Eye (tissue), 1 donor: ENCODE measurements at places on chromosomes 3 and 15.
A peak's percentile ranks its signal among the peaks of the same experiment; 100 is the strongest.

- no peak for DNase-seq
Measured at GRCh38 chr15:74376825-74377581, 9.6 kb upstream of the CYP11A1 start.

DNA sequence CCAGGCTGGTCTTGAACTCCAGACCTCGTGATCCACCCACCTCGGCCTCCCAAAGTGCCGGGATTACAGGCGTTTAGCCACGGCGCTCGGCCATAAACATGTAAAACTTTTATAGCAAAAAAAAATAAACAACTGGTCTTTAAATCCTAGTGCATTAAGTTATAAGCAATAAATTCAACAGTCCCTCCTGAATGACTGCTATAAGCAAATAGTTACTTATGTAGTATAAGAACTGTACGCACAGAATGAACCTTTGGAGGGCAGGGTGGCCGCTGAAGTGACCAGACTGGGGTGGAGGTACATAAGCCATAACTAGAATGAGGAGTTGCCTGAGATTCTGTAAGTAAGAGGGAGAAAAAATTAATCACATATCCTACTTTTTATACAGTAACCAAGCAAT is 12.6 kb downstream of the CCDC14 start:
- no peak for DNase-seq

DNA sequence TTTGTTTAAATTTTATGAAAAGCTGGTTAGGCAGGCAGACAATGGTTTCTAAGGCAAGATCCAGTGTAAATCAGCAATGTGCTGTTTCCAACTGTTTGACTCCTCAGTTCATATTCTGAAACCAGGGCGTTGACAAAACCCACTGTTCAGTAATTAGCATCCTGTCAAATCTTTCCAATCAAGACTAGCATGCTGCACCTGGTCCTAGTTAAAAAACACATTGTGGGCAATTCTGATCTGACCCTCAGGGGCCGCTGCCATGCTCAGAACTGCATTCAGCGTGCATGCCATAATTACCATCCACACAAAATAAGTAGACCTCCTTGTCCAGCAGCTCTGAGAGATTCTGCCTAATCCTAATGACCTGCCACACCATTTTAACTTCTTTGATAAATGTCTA is 20.9 kb upstream of the RBP1 start:
- peak; percentile 81 for DNase-seq

GRCh38 chr3:102037209-102037608 is 187.9 kb downstream of the NFKBIZ start:
- peak; percentile 4 for DNase-seq

DNA sequence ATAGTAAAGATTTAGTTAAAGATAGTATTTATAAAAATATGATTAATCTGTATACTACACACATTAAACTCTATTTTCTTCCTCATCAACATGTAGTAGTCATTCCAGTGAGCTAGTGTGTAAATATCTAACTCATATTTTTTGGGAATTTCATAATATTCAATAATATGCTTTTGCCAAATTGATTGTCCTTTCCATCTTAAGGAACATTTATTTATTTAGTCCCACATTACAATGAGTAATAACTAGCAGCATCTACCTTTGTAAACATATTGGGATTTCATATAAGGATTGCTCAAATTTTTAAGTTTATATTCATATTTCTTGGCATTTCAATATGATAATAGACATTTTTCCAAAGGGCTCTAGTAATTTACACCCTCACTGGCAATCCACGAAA is 53.9 kb upstream of the GOLGA8B start:
- no peak for DNase-seq

DNA sequence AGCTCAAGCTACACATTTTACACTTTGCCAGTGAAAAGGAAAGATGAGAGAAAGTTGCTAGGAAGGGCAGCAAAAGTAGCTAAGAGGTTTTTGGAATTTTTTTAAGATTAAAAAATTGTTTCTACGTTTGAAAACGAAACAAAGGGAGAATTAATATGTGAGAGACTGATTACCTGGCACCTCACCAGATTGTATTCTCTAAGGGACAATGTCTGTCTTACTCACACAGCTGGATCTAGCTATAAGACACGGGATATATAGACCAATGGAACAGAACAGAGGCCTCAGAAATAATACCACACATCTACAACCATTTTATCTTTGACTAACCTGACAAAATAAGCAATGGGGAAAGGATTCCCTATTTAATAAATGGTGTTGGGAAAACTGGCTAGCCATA is 9.5 kb upstream of the KBTBD12 start:
- DNase-seq, result no peak

- no peak for DNase-seq
Measured at GRCh38 chr3:72322264-72322976, 525.8 kb downstream of the SHQ1 start.

GRCh38 chr3:68017069-68017468 is 362.7 kb upstream of the SUCLG2 start:
- DNase-seq, result no peak

DNA sequence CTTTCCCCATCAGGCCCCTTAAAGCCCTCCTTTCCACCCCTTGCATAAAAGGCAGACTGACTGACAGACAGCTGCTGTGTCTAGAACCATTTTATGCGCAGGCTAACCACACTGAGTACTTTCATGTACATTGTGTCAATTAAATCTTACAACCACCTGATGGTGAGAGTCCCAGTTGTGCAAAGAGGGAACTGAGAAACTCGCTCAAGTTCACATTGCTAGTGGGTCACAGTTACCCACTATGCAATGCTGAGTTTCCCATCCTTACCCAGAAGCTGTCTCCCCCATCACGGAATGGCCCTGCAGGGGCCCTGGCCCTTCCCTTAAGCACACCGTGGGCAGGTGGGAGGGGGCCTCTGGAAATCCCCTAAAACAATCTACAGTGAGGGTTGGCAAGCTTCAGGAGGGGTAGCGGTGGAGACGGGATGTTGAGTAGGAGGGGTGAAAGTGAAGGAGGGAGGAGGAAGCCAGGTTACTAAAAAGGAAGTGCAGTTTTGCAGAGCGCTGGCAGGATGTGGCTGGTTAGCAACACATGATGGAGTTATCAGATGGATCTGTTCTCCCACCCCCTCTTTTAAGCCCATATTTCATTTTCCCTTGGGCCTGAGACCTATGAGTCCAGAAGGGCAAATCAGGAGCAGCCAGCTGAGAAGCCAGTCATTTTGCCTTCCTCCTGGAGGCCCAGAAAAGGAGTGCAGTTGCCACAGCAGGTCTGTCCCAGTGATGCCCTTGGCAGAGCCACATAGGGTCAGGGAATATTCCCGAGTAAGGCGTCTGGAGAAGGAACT is 30.0 kb downstream of the STARD5 start:
- DNase-seq, result no peak

DNA sequence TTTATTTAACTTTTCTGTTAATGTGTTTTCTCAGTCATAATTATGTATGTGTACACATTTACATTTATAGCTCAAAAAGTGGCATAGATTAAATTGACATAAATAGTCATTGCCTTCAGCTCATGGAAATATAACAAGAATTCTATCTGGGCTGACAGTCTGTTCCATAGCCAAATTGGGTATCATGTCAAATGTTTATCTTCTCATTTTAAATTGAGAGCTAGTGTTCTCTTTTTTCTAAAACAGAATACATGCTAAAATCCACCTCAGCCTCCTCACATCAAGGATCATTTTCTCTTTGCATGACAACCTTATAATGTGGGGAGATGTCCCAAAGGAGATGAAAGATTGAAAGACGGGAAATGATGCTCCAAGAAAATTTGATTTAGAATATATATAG is 144.1 kb upstream of the BCHE start:
- DNase-seq, result no peak

GRCh38 chr3:53101956-53102355 is 28.3 kb downstream of the RFT1 start:
- no peak for DNase-seq

DNA sequence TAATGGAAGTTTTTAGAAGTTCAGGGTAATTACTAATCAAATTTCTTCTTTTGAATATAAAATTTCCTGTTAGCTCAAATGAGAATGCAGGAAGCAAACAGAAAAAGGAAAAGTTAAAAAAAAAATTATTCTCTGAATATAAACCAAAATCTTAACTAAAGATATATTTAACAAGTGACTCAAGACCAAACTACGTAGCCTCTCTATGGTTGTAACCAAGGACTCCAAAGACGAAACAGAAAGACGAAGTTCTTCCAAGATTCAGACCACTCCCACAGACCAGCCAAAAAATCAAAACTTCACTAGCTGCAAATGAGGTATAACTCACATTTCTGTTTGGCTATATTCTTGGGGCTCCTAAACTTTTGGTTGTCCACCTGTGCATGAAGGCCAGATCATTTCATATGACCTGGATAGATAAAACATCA is 846.5 kb upstream of the ALCAM start:
- no peak for DNase-seq

GRCh38 chr3:189490337-189490736 is 140.9 kb upstream of the TP63 start:
- no peak for DNase-seq

DNA sequence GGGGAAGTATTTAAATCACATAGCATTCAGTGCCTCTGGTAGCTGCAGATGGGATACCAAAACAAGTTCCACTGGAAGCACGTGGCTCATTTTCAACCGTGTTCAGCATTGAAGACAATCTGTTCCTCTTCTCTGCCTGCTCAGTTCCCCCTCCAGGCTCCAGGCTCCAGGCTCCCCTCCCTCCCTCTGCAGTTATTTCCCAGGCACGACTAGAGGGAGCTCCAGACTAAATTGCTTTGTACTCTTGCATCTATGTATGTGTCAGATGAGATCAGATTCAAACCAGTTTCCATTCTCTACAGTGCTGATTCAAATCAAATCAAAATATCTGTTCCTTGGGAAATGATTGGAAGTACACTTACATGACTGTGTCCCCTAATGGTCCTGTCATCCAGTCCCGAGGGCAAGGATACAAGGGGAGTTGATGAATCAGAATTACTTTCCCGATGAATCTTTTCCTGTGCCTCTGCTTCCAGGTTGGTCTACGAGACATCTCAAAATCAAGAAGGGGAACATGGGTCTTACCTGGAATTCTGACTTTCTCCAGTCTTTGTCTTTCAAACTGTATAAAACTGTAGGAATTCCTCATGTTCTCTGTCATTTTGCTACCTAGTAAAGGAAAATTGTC is 600.5 kb downstream of the EDEM1 start:
- peak; percentile 90 for DNase-seq

DNA sequence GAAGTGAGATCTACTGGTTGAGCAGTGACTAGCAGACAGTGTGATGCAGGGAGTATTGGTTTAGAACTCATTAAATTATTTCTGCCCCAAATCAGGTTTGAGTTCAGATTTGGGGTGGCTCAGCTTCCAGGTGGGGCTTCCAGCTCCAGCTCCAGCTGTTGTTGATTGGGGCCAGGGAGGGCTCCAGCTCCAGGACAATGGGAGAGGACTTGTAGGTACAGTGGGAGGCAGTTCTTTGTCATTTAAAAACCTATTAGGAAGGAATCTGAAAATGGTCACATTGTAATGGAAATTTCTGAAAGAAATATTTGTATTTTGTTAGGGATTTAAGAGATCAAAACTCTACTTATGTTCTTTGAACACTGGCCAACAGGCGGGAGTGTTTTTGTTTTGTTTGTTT is 97.0 kb downstream of the FNDC3B start:
- no peak for DNase-seq

DNA sequence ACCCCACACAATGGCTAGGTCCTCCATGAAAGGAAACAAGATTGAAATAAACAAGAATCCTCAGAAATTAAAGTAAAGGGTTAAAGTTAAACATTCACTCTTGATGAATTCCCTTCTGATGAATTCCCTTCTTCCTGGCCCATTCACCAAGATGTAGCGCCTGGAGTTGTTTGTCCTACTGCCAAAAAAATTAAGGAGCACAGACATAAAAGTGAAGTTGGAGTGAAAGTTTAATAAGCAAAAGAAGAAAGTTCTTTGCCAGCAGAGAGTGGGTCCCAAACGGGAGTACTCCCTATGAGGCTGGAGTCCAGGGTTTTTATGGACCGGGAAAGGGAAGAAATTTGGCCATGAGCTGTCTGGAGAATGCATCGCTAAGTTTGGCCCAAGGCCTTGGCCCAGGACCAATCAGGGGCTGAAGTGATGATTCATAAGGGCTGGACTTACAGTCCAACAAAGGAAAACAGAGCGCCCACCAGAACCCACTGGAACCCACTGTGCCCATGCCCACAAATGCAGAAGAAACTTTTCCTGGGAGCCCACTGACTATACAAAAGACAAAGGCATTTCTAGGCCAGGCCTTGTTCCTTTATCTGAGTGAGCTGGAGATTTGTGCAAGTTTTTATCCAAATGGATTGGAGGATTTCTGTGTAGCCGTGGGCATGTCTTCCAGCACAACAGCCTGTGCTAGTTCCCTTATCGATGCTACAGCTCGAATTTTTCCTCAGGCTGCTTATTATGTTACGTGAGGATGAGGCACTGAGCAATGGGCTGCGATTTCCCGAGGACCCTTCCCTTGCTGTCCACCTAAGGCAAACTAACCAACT is 1561.6 kb downstream of the OTOL1 start:
- DNase-seq, result no peak

- peak; percentile 63 for DNase-seq
Measured at GRCh38 chr15:79007066-79007465, 62.2 kb upstream of the CTSH start.

- no peak for DNase-seq
Measured at GRCh38 chr3:170002879-170003278, 34.9 kb upstream of the GPR160 start.

DNA sequence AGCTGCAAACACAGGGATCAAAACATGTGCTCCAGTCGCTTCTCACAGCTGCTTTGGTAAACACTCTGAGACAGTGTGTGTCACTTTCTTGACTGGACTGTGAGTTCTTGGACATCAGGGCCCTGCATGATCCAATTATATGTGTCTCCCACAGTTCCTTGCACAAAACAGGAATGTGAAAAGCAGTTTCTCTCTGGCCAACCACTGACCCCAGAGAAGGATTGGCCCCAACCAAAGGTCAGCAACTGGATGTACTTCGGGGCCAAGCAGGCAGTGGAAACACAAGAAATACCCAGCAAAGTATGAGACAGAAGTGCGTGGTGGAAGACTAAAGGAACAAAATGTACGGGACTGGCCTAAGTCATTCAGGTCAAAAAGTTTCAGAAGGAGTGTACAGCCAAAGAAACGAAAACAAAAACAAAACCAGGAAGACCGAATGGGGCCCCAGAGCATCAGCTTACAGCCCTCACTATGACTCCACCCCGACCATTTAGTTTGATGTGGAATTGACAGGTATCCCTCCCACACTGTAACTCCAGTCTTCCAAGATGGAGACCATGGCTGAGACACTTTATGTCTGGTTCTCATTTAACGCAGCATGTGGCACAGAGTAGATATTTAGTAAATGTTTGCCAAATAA is 76.7 kb upstream of the LPP start:
- no peak for DNase-seq

DNA sequence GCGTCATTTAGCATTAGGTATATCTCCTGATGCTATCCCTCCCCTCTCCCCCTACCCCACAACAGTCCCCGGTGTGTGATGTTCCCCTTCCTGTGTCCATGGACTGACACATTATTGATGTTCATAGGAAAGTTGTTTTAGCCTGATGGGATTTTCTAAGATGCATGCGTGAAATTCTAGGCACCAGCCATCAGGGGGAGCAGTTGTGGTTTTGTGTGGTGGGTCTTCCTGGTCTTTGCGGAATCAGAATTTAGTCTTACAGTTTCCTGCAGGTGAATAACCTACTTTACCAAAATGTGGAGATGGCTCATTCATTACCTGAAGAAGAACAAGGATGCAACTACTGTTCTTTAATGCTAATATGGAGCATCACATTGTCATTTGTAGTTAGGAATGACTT is 455.0 kb upstream of the THBS1 start:
- peak; percentile 48 for DNase-seq

- peak; percentile 72 for DNase-seq
Measured at GRCh38 chr3:94234177-94234788, 171.4 kb downstream of the NSUN3 start.
